ENCODE measurements at places on chromosomes 16 and 17.
A peak's percentile ranks its signal among the peaks of the same experiment; 100 is the strongest.

- DNase-seq, result no peak
Observed at GRCh38 chr17:74619077-74619673, 4.4 kb downstream of the CD300E start.

GRCh38 chr16:85897382-85897781 is 1.6 kb upstream of the IRF8 start:
- DNase-seq, result no peak

DNA sequence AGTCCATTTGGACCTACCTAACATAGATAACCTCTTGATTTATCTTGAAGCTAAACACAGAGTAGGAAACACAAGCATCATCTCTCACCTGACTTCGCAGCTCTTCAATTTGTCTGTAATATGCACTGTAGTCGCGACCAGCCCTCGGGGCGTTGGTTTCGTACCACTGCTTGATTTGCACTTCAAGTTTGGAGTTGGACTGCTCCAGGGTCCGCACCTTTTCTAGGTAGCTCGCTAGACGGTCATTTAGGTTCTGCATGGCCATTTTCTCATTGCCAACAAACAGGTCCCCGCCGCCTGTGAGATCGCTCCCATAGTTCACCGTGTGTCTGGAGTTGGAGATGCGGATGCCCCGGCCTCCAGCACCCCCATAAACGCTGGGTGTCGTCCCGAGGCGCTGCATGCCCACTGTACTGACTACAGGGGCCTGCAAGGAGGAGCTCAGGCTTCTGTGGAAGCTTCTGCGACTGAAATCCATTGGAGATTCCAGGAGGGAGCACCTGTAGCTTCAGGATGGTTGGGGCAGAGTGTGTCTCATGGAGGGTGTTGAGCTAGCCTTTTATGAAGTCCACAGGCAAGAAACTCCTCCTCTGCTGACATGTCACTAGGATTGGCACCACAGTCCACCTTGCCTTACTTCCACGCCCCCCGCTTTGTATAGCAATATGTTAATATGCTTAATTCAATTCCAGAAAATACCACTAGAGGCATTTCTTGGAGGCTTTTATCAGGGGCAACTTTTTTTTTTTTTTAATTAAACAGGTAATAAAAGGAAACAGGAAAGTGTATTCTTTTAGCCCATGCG is at the start of gene KRT20:
Gene KRT20 (minus strand): TSS at position 535 of the 805 bp plus-strand sequence. CDS start 57 bp downstream, at position 478.
- DNase-seq, result no peak

GRCh38 chr17:10668775-10669174 is 11.7 kb upstream of the MYH3 start:
- peak; percentile 62 for DNase-seq

DNA sequence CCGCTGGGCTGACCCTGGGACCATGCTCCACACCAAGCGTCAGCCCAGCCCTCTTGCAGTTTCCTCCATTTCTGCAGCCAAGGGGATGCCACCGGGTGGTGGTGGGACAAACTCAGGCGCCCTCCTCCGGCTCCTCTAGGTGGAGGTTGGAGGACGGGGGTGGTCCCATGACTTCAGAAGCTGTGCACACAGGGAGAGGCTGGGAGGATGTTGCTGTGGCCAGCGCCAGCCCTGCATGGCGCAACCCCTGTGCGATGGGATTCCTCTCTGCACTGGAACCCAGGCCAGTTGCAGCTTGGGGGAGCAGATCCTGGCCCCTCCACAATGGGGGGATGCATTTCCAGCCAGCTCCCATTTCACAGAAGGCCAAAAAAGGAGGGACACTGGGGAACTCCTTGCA is 246.5 kb downstream of the C16orf95 start:
- no peak for DNase-seq

DNA sequence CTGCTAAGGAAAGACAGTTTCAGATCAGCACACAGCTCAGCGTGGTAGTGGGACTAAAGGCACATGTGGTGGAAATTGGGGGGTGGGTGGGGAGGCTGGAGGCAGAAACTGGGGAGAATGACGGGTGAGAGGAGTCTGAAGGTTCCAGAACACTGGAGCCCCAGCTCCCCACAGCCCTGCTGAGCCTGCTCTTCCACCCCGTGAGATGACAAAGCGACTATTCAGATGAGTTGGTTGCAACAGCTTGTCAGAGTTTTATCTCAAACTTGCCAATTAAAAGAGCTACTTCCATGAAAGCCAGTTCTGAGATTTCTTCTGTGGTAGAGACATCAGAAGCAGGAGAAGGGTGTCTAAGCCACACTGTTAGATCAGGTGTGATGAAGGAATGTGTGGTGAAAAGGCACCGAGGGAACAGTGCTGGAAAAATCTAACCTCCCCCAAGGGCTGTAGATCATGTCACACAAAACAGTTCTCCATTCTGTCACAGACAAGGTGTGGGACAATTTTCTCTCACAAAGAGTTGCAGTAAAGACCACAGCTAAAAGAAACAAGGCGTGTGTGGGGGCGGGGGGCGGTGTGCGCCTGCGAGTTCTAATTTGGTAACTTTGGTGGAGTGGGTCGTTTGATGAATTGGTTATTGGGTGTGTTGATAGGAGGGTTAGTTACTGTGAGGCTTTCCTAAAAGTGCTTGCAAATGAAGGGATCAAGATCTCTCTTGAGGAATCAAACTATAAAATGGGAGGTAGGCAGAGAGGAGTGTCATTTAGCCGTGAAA is 39.0 kb downstream of the CCDC182 start:
- no peak for DNase-seq

DNA sequence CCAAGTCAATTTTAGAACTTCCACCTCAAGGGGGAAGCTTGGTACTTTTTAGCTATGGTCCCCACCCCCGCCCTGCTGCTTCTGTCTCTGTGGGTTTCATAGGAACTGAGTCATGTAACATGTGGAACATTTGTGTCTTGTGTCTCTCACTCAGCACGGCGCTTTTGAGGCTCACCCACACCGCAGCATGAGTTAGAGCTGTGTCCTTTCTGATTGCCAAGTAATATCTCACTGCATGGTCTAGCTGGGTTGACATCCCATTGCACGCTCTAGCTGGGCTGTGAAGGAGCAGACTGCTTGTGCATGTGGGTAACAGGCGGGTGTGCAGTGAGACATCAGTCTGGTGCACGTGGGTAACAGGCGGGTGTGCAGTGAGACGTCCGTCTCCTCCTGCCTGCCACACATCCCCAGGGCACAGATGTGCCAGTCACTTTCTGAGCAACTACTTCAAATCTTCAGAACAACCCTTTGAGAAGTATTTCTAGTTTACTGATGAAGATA is 26.4 kb upstream of the SLC7A5 start:
- DNase-seq, result no peak

DNA sequence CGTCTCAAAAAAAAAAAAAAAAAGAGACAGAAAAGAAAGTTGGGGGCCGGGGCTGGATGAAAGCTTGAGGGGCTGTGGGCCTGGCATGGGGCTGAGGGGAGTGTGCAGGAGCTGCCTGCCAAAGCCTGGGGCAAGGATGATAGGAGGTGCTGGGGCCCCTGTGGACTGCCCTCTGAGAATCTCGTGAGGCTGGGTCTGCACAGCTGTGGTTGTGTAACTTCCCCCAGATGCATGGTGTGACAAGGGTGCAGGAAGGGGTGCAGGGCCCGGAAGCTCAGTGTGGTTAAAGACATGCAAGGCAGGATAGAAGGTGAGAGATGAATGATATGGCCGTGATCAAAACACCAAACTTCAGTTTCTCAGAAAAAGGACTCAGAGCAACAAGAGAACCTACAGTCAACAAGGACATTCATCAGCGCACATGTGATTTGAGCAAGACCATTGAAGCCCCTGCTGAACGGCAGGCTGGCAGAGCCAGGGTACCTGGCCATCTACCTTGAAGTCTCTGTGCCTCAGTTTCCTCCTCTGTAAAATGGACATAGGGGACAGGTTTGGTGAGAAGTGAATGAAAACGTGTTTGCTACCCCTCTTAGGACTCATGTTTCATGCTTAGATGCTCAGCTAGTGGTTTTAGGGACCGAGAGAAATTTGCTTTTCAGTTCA is 9.6 kb downstream of the IL32 start:
- no peak for DNase-seq

GRCh38 chr17:81966343-81967243 is 5.6 kb upstream of the NOTUM start:
- peak; percentile 69 for DNase-seq

All from AG08396 (cell line).